ENCODE measurements at places on chromosomes 1 and 21. TPM values are rescaled to one million over a fixed set of nuclear protein-coding genes. Genes with fewer than 3 reads are reported as not detected.

Gene HUNK
- not detected for total RNA-seq

Gene HSD3B2
- not detected for total RNA-seq

Gene PLA2G2C
- not detected for total RNA-seq

Gene FAM163A
- 0.05 TPM for total RNA-seq

Gene SH3BGR
- 3.0 TPM for total RNA-seq

Gene ATAD3C
- total RNA-seq = 0.09 TPM

Gene TCEA3
- total RNA-seq = 9.8 TPM

Gene HAO2
- total RNA-seq = not detected

Gene SLC2A5
- total RNA-seq = 12.5 TPM

Gene MATN1
- under 0.01 TPM for total RNA-seq

Gene OR2M3
- total RNA-seq = not detected

Gene CD84
- not detected for total RNA-seq

Gene HMCN1
- total RNA-seq = 41.3 TPM

Gene SMCP
- not detected for total RNA-seq

Gene CCT8
- 270 TPM for total RNA-seq

Gene TDRD5
- not detected for total RNA-seq

Gene PCAT6
- total RNA-seq = 0.89 TPM

Gene SETD4
- total RNA-seq = 17.2 TPM

Gene NEXN
- 19.3 TPM for total RNA-seq

Gene RXFP4
- 0.30 TPM for total RNA-seq

Gene FNDC5
- total RNA-seq = 0.37 TPM

Gene CD1E
- not detected for total RNA-seq

Gene CGN
- not detected for total RNA-seq

Gene B3GALT6
- 32.1 TPM for total RNA-seq

Gene OR10Z1
- total RNA-seq = not detected

Gene CRYAA
- not detected for total RNA-seq

Gene PLEKHN1
- 1.8 TPM for total RNA-seq

Gene LAMC2
- 594 TPM for total RNA-seq

Gene SLC6A9
- total RNA-seq = 11.0 TPM

Gene SPATA45
- total RNA-seq = not detected

Gene PKP1
- total RNA-seq = 0.30 TPM

Gene CHRNB2
- 0.05 TPM for total RNA-seq

Gene SAMD13
- total RNA-seq = 0.42 TPM

Gene OR14K1
- total RNA-seq = not detected

Data from smooth muscle cell of the umbilical artery (primary cell).